Stimulated activated CD8-positive, alpha-beta memory T cell treated with anti-CD3 and anti-CD28 coated beads, Interleukin-12 subunit alpha, Interleukin-12 subunit beta, amount 100 ng/mL, for 4 hours (primary cell): ENCODE measurements at places on chromosomes 6 and 20.

DNA sequence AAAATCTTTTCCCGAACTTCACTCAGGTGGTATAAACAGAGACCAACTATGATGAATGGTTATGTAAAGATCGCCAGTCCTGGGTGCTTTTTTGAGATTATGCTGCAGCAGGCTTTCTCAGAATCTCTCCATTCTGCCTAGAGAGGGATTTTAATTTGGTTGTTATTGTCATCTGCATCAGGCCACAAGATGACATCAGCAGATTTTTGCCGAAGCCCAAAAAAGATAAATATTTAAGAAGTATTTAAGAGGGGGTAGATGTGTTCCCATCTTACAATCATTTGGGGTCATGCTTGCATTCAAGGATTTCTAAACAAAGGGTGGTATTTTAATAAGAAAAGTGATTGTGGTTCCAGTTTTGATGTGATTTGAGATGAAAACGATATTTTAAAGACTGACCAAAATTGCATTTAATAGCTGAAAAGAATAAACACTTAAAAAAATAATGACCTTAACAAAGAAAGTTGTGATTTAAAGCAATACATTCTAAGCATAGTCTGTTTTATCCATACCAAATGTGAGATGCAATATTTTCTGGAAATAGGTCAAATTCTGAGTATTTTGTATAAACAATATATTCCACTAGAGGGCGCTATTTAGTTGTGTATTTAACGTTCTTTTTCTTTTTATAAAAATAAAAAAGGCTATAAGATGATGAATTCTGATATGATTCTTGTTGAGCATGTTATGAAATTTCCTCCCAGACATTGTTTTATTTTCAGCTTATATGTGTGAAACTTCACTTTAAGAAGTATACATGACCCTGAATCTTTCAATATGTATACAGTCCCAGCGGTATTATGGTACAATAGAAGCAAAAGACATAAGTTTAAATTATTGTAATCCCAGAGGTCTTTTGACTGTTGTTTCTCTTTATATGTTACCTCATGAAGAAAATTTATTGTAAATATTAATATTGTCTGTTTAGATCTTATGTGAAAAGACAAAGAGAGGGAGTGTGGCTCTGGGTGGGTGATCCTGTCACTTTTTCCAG is 51.0 kb upstream of the ZFP64 start:
- no peak for DNase-seq

GRCh38 chr6:4370066-4370465 is 234.7 kb upstream of the ECI2 start:
- no peak for DNase-seq

DNA sequence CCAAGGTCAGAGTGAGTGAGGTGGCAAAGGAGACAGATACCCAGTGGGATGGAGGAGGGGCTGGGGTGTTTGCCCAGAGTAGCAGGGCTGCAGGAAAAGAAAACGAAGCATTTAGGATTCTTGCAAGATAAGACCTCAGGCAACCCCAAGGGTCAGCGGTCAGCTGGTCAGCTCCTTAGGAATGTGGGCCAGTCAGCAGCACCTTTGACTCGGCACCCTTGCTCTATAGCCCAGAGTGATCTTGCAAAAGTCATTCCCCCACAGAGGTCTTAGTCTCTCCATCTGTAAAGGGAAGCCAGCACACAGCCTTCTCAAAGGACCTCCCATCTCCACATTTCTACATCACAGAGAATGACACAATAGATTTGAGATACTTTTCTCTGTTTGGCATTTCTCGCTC is 56.7 kb downstream of the VEGFA start:
- no peak for DNase-seq

DNA sequence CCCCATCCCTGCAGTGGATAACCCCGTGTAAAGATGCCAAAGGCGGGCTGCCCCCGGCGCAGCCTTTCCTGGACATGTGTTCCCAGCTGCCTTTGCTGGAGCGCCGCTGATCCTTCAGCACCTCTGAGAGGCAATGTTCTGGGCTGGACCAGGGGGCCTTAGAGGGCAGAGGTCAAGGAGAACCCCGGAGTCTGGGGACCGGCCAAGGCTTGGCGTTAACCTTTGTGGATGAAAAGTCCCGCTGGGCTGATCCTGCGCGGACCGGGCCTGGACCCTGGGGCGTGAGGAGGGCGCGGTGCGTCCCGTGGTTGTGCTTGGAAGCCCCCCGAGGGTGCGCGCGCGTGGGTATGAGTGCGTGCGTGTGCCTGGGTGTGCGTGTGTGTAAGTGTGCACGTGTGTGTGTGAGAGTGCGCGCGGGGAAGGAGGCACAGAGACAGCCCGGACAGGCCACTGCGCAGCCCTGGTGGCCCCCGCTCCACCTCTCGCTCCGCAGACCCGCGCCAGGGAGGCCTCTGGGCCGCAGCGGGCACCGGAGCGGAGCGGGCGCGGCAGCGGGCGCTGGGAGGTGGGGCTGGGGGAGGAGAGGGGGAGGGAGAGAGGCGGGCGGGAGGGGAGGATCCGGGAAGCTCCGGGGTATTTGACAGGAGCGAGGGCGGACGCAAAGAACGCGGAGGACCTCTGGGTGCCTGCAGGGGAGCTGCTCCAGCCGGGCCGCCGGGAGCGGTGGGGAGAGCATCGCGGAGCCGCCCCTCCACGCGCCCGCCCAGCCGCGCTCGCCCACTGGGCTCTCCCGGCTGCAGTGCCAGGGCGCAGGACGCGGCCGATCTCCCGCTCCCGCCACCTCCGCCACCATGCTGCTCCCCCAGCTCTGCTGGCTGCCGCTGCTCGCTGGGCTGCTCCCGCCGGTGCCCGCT is at the start of gene SMOC2:
TSS of gene SMOC2 (plus strand) at position 665 of the 914 bp plus-strand sequence. CDS start at position 852, 187 bp downstream.
- no peak for DNase-seq

GRCh38 chr20:15639839-15640238 is 933.4 kb downstream of the KIF16B start:
- DNase-seq: no peak

DNA sequence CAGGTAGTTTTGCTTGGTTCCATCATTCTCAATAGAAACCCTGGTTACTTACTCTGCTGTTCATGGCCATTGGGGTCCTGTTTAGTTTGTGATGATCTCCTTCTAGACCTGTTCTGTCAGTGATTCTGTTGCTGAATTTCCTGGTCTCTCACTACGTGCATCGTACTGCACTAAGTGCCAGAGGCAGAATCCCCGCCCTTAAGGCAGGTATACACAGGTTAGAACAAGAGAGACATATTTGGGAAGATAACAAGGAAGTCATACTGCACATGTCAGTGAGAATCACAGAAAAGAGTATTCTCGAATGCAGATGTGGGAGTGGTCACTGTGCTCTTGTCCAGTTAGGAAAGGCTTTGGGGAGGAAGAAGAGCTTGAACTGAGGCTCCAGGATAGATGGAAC is 148.1 kb upstream of the MYLIP start:
- DNase-seq: no peak

DNA sequence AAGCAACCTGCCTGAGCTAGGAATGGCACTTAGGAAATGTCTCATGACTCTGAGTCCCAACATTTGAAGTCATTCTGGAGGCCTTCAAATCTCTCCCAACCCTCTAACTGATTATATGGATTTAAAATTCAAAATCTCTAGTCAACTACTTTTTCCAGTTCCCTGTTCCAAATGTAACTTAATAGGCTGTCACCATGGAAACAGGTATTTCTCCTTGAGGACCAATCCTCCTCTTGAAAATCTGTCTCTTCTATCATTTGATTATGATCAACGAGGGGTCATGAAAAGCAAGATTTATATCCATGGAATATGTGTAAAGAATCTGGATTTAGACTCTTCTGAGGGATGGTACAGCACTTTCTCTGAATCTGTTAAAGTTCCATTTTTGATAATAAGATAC is 127.3 kb upstream of the DTNBP1 start:
- no peak for DNase-seq

GRCh38 chr20:45044084-45044573 is 56.8 kb downstream of the KCNS1 start:
- no peak for DNase-seq

GRCh38 chr20:57628047-57628961 is 8.1 kb upstream of the ZBP1 start:
- DNase-seq: no peak

DNA sequence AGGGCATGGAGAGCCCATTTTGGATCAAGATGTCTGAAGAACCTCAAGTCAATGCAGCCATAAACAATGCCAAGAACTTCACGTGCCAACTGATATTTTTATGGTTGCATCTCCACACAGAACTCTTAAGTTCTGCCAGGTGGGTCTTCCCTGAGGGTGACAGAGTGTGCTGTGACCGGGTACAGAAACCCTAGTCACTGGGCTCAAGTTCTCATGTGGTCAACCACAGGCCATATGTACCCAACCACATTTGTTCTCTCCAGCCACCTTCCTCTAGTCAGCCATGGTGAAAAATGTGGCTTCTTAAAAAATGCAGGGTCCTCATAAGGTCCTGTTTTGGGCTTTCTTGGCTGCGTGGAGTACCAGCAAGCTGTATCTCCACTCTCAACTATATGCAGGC is 48.9 kb downstream of the CLIC5 start:
- DNase-seq: no peak

GRCh38 chr6:152587473-152587872 is 49.7 kb downstream of the SYNE1 start:
- no peak for DNase-seq

DNA sequence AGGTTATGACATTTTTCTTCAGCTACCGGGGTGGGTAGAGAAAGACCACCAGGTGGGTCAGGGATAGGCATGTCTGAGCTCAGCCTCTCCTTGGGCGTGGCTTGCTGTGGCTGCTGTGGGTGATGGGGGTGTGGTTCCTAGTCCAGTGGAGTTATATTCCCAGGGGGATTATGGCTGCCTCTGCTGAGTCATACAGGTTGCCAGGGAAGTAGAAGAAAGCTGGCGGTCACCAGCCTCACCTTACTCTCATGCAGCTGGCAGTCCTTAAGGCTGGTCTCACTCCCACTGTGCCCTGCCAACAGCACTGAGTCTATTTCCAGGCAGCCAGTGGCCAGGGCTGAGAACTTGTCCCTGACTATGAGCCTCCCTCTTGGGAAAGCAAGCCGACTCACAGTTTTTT is 130.0 kb downstream of the SCP2D1 start:
- DNase-seq: no peak

- no peak for DNase-seq
Observed at GRCh38 chr20:44997668-44998067, 31.4 kb downstream of the STK4 start.

DNA sequence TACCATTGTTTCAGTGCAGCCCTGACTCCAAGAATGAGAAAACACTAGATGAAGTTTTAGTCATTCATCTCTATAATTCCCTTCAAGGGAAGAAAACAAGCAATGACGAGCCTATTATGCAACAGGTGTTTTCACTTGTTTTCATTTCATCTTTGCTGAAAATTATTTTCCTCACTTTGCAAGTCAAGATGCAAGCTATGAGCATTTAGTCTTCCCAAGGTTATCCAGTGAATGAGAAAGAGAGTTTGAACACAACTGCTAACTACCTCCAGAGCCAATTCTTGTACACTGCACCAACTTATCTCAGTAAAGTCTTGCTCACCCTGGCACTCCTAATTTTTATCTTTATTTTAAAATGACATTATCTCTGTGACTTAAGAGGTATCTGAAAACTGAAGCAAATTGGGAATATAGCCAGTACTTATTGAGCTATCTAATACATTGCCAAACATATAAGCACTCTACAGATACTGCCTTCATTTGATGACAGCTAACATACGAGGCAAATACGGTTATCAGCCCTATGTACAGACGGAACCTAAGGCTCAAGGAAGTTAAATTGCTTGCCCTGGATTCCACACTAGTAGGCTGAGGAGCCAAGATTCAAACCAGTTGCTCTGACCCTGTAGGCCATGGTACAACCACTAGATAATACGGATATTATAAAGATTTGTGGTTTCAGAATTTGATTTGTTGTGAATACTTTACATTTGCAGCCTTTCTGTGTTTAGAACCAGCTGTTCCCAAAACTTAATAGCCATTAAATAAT is 36.8 kb downstream of the MOXD1 start:
- DNase-seq: no peak

- DNase-seq: no peak
Observed at GRCh38 chr6:133710826-133711225, 178.1 kb upstream of the TCF21 start.

DNA sequence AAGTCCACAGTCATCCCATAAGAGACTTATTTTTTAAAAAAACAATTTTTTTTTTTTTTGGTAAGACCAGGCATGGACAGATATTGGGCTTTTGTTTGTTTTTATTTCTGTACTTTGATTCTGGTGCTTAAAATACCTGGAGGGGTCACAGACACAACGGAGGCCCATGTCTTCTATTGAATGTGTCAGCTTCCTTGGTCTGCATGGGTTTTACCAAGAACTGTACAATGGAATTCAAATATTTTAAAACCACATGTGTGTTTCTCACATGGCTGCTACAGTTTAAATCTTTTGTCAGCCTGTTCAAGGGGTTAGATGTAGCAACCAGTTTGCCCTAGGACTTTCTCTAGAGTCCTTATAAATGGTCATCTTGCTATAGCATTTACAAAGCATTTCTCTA is 139.8 kb downstream of the SOX4 start:
- no peak for DNase-seq

- no peak for DNase-seq
Observed at GRCh38 chr6:57301757-57302156, 15.7 kb upstream of the PRIM2 start.

- no peak for DNase-seq
Observed at GRCh38 chr6:157023958-157024357, 246.8 kb downstream of the ARID1B start.

DNA sequence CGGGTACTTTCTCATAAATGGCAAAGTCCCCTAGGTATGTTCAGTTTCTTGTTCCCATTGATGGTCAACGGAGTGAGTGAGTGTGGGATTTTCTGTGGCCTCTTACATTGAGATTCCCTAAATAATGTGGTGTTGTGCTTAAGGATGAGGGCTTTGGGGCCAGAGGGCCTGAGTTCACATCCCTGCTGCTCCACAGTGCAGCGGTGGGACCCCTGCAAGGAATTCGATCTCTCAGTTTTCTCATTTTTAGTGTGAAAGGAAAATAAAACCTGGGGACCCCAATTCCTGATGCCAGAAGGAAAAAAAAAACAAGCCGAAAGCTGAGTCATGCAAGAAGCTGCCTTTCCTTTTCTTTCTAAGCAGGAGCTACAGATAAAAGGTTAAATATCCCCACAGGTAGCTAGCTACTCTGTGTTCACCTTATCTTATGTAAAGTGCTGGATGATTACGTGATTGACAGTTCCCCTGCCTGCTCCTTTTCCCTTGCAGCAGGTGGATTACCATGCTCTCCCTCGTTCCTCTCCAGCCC is 120.2 kb upstream of the CLDN20 start:
- no peak for DNase-seq

GRCh38 chr6:14751645-14752175 is 494.2 kb upstream of the JARID2 start:
- no peak for DNase-seq

DNA sequence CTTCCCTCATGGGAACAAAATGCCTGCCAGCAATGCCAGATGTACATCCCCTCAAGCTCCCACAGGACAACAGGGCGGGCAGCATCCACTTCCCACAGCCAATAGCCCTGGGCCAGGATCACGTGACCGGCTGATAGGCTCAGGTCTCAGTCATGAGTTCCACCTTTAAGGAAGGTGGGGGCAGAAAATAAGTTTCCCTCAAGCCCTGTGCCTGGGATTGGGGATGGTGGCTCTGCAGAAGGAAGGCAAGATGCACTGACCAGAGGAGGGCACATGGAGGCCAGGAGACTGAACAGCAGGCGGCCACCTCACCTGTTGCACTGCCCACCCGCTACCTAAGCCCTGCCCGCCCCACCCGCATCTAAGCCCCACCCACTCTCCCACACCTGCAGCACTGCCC is 149.1 kb downstream of the BMP7 start:
- DNase-seq: no peak
